ENCODE measurements at places on chromosomes 6 and 20.
A peak's percentile ranks its signal among the peaks of the same experiment; 100 is the strongest.

GRCh38 chr6:152244998-152245630 is 392.0 kb downstream of the SYNE1 start:
- DNase-seq = no peak

- DNase-seq = no peak
Measured at GRCh38 chr20:1618954-1619540, 762 bp downstream of the SIRPB1 start.

DNA sequence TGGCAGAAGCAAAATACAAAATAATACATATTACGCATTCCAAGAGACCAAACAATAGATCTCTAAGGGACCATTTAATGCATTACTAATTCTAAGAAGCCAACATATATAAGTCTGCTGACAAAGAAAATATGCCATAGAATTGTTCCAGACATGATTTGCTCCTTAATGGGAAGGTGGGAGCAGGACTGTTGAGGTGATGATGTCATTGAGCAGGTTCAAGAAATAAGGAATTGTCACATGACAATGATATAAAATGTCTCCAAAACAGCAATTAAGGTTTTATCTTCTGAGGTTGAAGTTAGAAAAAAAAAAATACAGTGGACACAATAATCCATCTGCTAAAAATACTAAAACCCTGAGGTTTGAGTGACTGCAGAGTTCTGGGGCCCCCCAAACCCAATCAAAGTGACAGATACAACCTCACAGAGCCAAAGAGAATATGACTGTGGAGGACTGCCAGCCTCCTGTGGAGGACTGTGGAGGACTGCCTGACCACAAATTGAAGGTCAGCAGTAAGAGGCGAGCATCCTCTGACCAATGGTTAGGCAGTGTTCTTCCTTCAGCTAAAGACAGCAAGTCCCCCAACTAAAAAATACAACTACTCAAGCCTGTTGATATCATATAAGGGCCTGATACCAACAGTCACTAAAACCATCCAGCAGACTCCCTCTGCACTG is 39.0 kb downstream of the TOMM6 start:
- DNase-seq = no peak

DNA sequence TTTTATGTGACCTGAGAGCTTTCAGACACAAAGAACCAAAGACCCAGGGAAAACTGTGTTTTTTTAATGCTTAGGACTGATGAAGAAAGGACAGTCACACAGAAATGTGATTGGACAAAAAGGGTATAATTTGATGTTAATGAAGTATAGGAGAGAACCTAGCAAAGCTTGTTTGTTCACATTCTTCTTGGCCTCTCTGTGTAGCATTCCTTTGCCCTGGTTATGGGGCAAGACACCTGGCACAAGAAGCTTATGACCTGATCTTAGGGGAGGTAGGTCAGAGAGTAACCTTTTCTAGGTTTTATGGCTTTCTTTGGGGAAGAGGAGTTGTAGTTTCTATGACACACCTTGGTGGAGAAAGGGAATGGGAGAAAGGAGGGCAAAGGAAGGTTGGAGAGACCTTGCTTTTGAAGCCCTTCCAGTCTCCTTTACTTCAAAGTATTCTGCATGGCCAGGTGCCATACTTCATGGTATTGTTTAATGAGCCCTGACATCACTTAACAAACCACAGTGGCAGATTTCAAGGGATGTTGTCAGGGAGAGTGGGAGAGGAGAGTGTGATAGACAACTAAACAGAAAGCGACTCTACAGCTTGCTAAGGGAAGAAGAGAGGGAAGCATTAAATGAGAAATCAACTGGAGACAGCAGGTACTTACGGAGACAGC is 701.8 kb upstream of the FLRT3 start:
- no peak for DNase-seq

DNA sequence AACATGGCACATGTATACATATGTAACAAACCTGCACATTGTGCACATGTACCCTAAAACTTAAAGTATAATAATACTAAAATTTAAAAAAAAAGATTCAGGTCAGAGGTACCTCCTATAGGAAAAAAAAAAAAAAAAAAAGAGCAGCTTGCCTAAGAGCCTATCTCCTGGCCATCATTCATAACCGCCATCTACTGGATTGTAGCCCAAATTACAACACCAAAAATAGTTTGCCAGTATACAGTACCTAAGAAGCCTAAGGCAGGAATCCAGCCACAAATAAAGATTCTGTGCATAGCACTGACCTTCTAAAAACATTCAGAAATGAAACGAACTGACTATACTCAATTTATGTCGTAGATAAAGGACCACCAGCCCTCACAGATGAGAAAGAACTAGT is 438.4 kb upstream of the ADGRB3 start:
- peak; percentile 1 for DNase-seq

Measured in NCI-H1092 treated with DMSO at 0.1 percent for 48 hours (cell line).